A549 treated with AZD2906 at 1 μM for 4 hours (cell line): ENCODE measurements at places on chromosomes 5 and 9. TPM values are rescaled to one million over a fixed set of nuclear protein-coding genes. Genes with fewer than 3 reads are reported as not detected.

The ENTPD8 gene
- 0.07 to 0.24 TPM (median 0.19 TPM) in 5 replicates for total RNA-seq

The HACD4 gene
- 0.84 to 1.1 TPM (median 1.0 TPM) in 5 replicates for total RNA-seq

The GRM6 gene
- not detected in 5 replicates for total RNA-seq

The ARSK gene
- 6.7 to 8.3 TPM (median 7.7 TPM) in 5 replicates for total RNA-seq

The QRFP gene
- total RNA-seq: not detected in 5 replicates

The GCNT4 gene
- 0.22 to 0.31 TPM (median 0.29 TPM) in 5 replicates for total RNA-seq

The PLAC8L1 gene
- 0.14 to 0.30 TPM in 2 of 5 replicates, not detected in the others for total RNA-seq

The FAM200C gene
- total RNA-seq: 1.5 to 1.8 TPM (median 1.6 TPM) in 5 replicates

The PDE8B gene
- total RNA-seq: 1.7 to 2.3 TPM (median 2.0 TPM) in 5 replicates

The HAVCR2 gene
- 0.17 to 0.62 TPM (median 0.24 TPM) in 5 replicates for total RNA-seq

The HTR1A gene
- not detected in 5 replicates for total RNA-seq

The ADGRD2 gene
- 0.03 TPM in 1 of 5 replicates, not detected in the others for total RNA-seq

The GAPT gene
- total RNA-seq: not detected in 5 replicates

The TRIP13 gene
- 62.7 to 68.3 TPM (median 65.8 TPM) in 5 replicates for total RNA-seq

The PPP2R2B gene
- 0.03 to 0.14 TPM (median 0.10 TPM) in 4 of 5 replicates, not detected in the other for total RNA-seq

The ABO gene
- total RNA-seq: not detected in 5 replicates
